ENCODE measurements at places on chromosomes 3 and 15.

GRCh38 chr15:57903626-57904025, 161.9 kb downstream of the ALDH1A2 start:
- no peak for DNase-seq

GRCh38 chr3:72810659-72811434, 37.4 kb downstream of the SHQ1 start:
- no peak for DNase-seq

DNA sequence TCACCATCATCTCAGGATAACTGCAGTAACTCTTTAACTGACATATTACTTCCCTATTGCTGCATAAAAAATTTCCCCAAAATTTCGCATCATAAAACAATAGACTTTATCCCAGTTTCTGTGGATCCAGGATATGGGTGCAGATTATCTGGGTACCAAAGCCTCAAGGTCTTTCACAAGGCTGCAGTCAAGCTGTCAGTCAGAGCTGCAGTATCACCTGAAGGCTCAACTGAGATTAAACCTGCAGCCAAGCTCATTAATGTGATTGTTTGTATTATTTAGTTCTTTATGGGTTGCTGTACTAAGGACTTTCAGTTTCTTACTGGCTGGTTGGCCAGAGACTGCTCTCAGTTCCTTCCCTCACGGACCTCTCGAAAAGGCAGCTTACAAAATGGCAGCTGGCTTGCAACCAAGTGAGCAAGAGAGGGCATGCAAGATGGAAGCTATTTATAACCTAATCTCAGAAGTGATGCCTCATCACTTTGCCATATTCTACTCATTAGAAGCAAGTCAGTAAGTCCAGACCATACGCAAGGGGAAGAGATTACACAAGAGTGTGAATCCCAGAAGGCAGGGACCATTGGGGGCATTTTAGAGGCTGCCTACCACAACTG, 54.9 kb downstream of the DCUN1D1 start:
- no peak for DNase-seq

- no peak for DNase-seq
Observed at GRCh38 chr3:48434591-48435222, 4.8 kb upstream of the PLXNB1 start.

DNA sequence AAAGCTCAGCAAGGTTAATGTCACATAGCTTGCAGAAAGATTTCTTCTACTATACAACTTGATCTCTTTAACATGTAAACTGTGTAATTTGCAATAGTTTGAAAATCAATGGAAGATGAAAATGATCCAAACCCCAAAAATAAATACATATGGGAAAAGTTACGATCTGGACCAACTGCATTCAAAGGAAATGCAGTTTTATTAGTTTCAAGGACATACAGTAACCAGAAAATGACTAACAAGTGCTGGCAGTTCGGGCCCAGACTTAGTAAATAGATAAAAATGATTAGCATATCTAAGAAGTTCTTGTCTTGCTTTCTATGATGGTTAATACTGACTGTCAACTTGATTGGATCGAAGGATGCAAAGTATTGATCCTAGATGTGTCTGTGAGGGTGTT, 37.3 kb upstream of the LEKR1 start:
- no peak for DNase-seq

DNA sequence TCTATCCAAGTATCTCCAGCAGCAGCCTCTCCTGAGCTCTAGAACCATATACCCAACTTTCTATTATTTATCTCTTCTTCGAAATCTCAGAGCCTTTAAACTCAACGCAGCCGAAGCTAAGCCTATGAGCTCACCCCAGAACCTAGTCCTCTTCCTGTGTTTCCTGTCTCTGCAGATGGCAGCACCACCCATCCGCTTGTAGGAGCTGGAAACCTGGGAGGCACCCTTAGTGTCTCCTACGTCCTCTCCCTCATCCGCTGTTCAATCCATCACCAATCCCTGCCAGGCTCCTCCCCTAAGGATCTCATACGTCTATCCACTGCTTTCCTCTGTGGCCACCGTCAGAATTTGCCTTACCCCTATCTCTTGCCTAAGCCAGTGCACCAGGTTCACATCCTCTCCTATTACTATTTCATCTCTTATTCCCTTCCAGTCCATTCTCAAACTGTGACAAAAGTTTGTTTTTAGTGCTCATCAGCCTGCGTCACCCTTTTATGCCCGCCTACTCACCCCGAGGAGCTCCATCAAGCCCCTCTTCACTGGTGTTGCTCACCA, 9.6 kb downstream of the VGLL4 start:
- DNase-seq, result no peak

GRCh38 chr15:98232761-98233160, 272.3 kb downstream of the ARRDC4 start:
- no peak for DNase-seq

DNA sequence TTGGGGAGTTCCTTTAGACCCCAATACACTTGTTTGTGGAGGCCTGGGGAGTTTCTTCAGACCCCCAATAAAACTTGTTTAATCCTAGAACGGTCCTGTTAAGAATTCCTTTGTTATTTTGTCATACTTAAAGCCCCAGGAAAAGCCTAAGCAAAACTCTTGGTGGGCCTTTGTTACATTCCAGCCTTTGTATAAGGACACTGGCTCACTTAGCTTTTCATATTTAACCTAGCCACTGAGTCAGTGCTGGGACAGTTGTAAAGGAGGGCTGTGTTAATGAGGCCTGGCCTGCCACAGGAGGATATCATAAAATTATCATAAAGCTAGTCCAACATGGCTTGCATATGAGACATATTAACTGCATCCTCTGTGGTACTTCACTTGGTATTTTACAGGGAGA, 760.1 kb downstream of the ZNF385D start:
- DNase-seq, result no peak

DNA sequence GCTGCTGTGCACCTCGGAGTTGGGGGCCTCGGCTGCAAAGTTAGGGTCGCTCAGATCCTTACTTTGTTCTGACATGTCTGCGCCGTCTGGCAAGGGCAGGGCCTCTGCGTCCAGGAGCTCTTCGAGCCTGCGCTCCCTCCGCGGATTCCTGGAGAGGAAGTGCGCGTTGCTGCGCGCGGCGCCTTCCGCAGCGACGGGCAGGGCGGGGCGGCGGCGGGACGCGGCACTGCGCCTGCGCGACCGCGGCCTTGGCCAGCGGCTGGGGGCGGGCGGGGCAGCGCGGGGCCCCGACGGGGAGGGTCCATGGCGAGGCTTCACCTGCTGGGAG, at the start of gene NDN:
TSS of gene NDN (minus strand) at position 163 of the 328 bp plus-strand sequence. CDS start at position 75, 88 bp downstream.
- no peak for DNase-seq

GRCh38 chr15:80026310-80026709, 33.2 kb upstream of the ZFAND6 start:
- DNase-seq, result no peak

GRCh38 chr15:92061511-92062195, 208.1 kb downstream of the SLCO3A1 start:
- DNase-seq, result no peak

DNA sequence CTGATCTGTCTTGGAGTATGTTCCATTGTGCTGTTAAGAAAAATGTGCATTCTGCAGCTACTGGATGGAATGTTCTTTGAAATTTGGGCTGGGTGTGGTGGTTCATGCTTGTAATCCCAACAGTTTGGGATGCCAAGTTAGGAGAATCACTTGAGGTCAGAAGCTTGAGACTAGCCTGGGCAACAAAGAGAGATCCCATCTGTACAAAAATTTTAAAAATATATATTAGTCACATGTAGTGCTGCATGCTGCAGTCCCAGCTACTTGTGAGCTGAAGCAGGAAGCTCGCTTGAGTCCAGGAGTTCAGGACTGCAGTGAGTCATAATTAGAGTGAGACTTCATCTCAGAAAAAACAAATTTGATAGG, 62.8 kb upstream of the PLSCR4 start:
- DNase-seq, result no peak

DNA sequence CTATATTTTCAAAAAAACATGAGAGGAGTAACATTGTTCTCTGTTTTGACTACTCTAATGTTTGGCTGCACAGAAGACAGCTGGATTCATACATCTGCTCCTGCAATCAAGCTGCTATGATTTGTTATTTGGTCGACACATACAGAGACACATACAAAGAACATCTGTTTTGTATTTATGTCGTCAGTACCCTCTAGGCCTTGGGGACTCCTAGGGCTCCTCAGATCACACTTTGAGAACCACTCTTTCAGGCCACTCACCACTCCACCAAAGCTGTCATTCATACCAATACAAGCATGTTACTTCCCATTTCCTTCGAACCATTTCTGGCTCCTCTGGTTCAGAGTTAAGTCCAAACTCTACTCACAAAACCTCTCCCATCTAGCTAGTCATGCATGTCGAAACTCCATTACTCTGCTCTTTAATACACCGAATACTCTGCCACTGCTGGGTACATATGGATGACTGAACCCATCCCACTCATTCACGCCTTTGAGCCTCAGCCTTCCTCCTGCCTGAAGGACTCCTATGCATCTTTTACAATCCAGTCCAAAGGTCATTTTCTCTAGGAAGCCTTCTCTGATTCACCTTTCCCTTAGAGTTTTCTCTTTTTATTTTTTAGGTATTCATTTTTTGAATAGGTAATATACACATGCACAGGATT, 102.9 kb upstream of the ARHGEF3 start:
- no peak for DNase-seq

- no peak for DNase-seq
Observed at GRCh38 chr3:100261485-100261903, 702 bp downstream of the TBC1D23 start.

DNA sequence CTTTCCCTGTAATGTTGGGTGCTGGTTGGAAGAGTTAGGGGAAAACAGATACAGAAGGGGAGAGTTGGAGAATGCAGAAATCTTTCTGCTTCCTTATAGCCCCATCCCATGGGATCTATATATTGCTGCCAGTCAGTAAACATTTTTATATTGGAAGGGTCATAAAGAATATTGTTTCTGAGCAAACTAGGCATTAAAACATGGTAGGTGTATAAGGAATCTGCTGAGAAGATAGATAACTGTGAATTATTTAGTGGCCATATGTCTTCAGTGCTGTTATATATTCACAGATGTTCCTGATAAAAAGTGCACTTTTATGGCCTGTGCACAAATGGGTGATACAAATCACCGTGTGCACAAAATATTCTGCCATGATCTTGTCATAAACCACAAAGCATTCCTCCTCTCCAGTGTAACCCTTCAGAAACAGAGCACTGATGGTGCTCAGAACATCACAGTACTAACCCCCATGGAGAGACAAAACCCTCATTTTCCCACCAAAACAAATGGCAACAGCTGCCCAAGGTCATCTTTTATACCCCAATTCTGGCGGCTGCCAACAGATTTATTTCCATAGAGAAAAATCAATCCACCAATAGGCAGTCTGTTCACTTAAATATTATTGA, 269.3 kb downstream of the SLC9A9 start:
- no peak for DNase-seq

GRCh38 chr3:126982126-126982470, 817 bp upstream of the PLXNA1 start:
- peak; percentile 35 for DNase-seq

DNA sequence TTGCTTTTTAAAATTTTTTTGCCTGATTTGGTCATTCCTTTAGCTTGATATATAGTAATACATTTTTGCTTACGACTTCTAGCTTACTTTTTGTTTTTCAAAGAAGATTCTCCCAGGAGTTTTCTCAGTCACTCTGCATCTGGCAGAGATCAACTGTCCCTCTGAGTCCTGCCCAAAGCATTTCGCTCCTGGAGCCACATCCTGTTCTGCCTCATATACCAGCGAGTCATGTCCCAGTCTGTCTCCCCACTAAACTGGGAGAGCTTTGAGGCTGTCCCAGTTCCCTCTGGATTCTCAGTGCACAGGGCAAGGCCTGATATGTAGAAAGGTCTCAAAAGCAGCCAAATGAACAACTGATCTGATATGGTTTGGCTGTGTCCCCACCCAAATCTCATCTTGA, 326.3 kb downstream of the ARRDC4 start:
- DNase-seq, result no peak

DNA sequence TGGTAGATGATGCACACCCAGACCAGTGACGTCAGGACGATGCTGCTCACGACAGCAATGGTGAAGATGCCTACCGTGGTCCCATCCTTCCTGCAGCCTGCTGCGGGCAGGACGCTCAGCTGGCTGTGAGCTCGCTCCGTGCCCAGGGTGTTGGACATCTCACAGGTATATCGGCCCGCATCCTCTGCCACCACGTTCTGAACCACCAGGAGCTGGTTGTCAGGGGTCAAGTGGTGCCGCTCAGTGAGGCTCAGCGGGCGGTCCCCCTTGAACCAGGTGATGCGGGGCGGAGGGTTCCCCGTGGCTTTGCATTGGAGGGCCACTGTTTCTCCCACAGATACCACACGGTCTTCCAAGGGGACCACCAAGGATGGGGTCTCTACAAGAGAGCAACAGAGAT, 117.8 kb downstream of the LRIG1 start:
- no peak for DNase-seq

GRCh38 chr15:77807115-77807514, 174.4 kb upstream of the LINGO1 start:
- DNase-seq, result no peak
